ENCODE measurements at places on chromosomes 5 and 9. TPM values are rescaled to one million over a fixed set of nuclear protein-coding genes. Genes with fewer than 3 reads are reported as not detected.

GRCh38 chr9:14215614-14216013, 98.3 kb downstream of the NFIB start:
- H3K4me1 ChIP-seq, result no peaks in the 10 kb centered on the region
- H3K27me3 ChIP-seq, result no peaks in the 10 kb centered on the region
- DNase-seq, result no peak

DNA sequence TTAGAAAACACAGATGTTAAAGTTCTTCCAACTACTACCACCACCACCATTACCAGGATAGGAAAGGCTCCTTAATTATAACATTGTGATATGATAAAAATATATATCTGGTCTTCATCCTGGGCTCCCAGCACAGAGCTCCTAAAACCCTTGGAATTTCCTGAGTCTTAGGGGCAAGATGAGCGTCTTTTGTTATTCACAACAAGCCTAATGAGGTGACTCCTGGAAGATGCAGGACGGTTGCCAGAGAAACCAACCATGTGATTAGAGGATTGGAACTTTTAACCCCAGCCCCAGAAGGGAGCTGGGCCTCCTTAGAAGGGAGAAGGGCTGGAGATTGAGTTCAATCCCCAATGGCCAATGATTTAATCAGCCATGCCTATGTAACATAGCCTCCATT, 148.0 kb upstream of the ADRA1B start:
- H3K36me3 ChIP-seq, result no peaks in the 10 kb centered on the region
- no peak overlapping the region for H3K4me3 ChIP-seq
- DNase-seq, result no peak
- H3K27ac ChIP-seq, result no peak overlapping the region

- DNase-seq, result no peak
- H3K4me1 ChIP-seq, result peaks cover 61% of the 10 kb centered on the region
- H3K36me3 ChIP-seq, result no peaks in the 10 kb centered on the region
- H3K27me3 ChIP-seq, result no peaks in the 10 kb centered on the region
- no peak overlapping the region for H3K4me3 ChIP-seq
Measured at GRCh38 chr9:89538871-89539270, 41.0 kb upstream of the SEMA4D start.

AGXT2 gene
- not detected for total RNA-seq

DTWD2 gene
- 1.6 TPM for total RNA-seq

GRCh38 chr9:34253460-34253837, 74.6 kb downstream of the UBAP1 start:
- H3K36me3 ChIP-seq, result peaks cover 62% of the 10 kb centered on the region
- H3K27ac ChIP-seq, result no peak overlapping the region
- no peak overlapping the region for H3K4me3 ChIP-seq
- no peaks in the 10 kb centered on the region for H3K27me3 ChIP-seq
- no peak for DNase-seq

- no peak overlapping the region for H3K27ac ChIP-seq
- H3K36me3 ChIP-seq, result no peaks in the 10 kb centered on the region
- H3K4me3 ChIP-seq, result no peak overlapping the region
- no peak for DNase-seq
Measured at GRCh38 chr5:95110118-95110517, 174.8 kb downstream of the MCTP1 start.

PCDH12 gene
- 2.0 TPM for total RNA-seq

- H3K27me3 ChIP-seq, result peaks cover 82% of the 10 kb centered on the region
- no peak within 1 kb of the TSS for H3K27ac ChIP-seq
- DNase-seq, result no peak
- H3K4me3 ChIP-seq, result no peak within 1 kb of the TSS
- H3K4me1 ChIP-seq, result peaks cover 6% of the 10 kb centered on the region
- no peaks in the 10 kb centered on the region for H3K36me3 ChIP-seq
Measured at GRCh38 chr5:135535820-135536801, at the start of gene NEUROG1. TSS of gene NEUROG1 (minus strand) at chr5:135535964. CDS start at chr5:135535690, 274 bp downstream.

DNA sequence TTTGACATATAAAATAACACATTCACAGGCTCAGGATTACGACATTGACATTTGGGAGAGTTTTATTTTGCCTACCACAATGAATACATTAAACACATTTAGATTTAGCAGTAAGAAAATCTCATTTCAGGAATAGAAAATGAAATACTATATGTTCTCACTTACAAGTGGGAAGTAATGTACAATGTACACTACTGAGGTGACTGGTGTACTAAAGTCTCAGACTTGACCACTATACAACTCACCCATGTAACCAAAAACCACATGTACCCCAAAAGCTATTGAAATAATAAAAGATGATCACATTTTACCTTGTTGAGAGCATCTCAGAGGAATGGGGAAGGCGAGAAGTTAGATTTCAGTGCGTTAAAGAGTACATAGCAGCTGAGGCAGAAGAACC, 1202.4 kb upstream of the SEMA6A start:
- DNase-seq, result no peak
- H3K4me1 ChIP-seq, result no peaks in the 10 kb centered on the region
- no peaks in the 10 kb centered on the region for H3K36me3 ChIP-seq
- H3K4me3 ChIP-seq, result no peak overlapping the region

ECM2 gene
- not detected for total RNA-seq

PCDHB3 gene
- total RNA-seq, result not detected

GRCh38 chr9:132632413-132633129, 37.2 kb downstream of the DDX31 start:
- no peak overlapping the region for H3K4me3 ChIP-seq
- H3K27me3 ChIP-seq, result no peaks in the 10 kb centered on the region
- DNase-seq, result no peak
- H3K4me1 ChIP-seq, result no peaks in the 10 kb centered on the region
- H3K36me3 ChIP-seq, result peaks cover 6% of the 10 kb centered on the region
- no peak overlapping the region for H3K27ac ChIP-seq

SKP2 gene
- total RNA-seq, result 37.9 TPM

DNA sequence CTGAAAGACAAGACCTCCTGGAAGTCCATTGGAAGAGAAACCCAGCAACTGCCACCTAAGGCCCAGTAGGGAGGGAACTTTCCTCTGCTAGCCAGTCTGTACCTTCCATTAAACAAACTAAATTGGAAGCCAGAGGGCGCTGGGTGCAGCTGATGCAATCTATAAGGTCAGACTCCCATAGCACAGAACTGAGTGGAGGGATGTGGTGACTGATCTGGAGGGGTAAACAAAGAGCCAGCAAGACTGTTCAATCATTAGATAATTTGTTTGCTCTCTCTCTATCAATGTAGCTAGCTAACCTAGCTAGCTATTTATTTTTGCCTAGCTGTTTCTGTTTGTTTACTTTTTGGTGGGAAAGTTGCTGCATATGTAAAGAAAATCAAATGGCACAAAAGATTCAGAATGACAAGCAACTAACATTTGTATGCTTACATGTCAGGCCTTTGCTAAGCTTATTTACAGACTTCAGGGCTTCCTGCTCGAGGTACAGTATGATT, 291.8 kb upstream of the DAB2 start:
- H3K36me3 ChIP-seq, result no peaks in the 10 kb centered on the region
- no peaks in the 10 kb centered on the region for H3K4me1 ChIP-seq
- H3K4me3 ChIP-seq, result no peak overlapping the region
- H3K27ac ChIP-seq, result no peak overlapping the region

PCDHA13 gene
- not detected for total RNA-seq

TTC23L gene
- not detected for total RNA-seq

Data from activated CD4-positive, alpha-beta memory T cell treated with anti-CD3 and anti-CD28 coated beads, Interleukin-2, amount 10 ng/mL, durations not matched to agents 7 days and 5 days (primary cell).